Urinary bladder (tissue), 4 donors: ENCODE measurements at places on chromosomes 6 and 20. TPM values are rescaled to one million over a fixed set of nuclear protein-coding genes. Genes with fewer than 3 reads are reported as not detected.

Gene PAK5
- 0.05 TPM for polyA plus RNA-seq

Gene FNDC11
- 0.98 TPM for polyA plus RNA-seq

Gene COX4I2
- 10.1 TPM for polyA plus RNA-seq

Gene CCDC170
- polyA plus RNA-seq, result 0.33 TPM

Gene EFCAB8
- 0.11 TPM for polyA plus RNA-seq

Gene ARG1
- 0.53 TPM for polyA plus RNA-seq

Gene TRIM15
- polyA plus RNA-seq, result not detected

Gene UBE2C
- polyA plus RNA-seq, result 2.2 TPM

Gene LHFPL5
- not detected for polyA plus RNA-seq

Gene CLPSL2
- polyA plus RNA-seq, result not detected

Gene MUCL3
- polyA plus RNA-seq, result not detected

Gene PRSS35
- 1.3 TPM for polyA plus RNA-seq

Gene PSORS1C2
- polyA plus RNA-seq, result not detected

Gene TMEM170B
- polyA plus RNA-seq, result 2.7 TPM

Gene RAET1L
- not detected for polyA plus RNA-seq

Gene RSPH3
- polyA plus RNA-seq, result 5.8 TPM

Gene TRIM40
- polyA plus RNA-seq, result not detected

Gene ZSWIM3
- 2.7 TPM for polyA plus RNA-seq

Gene SAMD5
- 2.2 TPM for polyA plus RNA-seq

Gene HEBP2
- polyA plus RNA-seq, result 43.1 TPM

Gene ADGRF1
- 5.3 TPM for polyA plus RNA-seq

Gene CASS4
- polyA plus RNA-seq, result 1.1 TPM

Gene SLC12A5
- 1.5 TPM for polyA plus RNA-seq

Gene FITM2
- 8.0 TPM for polyA plus RNA-seq

Gene APCDD1L
- 5.6 TPM for polyA plus RNA-seq
